Smooth muscle cell of the coronary artery (primary cell): ENCODE measurements at places on chromosomes 11 and 22. TPM values are rescaled to one million over a fixed set of nuclear protein-coding genes. Genes with fewer than 3 reads are reported as not detected.

The OR5M11 gene
- not detected in 2 replicates for total RNA-seq

The MOGAT2 gene
- not detected in 2 replicates for total RNA-seq

The TEX12 gene
- total RNA-seq = 0.15 TPM in 1 of 2 replicates, not detected in the other

The FAM227A gene
- 0.75 and 2.2 TPM in 2 replicates for total RNA-seq

The KDM4E gene
- total RNA-seq = not detected in 2 replicates

The SMTNL1 gene
- total RNA-seq = not detected in 2 replicates

The IL17REL gene
- not detected in 2 replicates for total RNA-seq

The RFPL3 gene
- total RNA-seq = not detected in 2 replicates

The PATE4 gene
- not detected in 2 replicates for total RNA-seq

The RFPL1 gene
- not detected in 2 replicates for total RNA-seq

The RTN4R gene
- total RNA-seq = 0.23 TPM in 1 of 2 replicates, not detected in the other

The GRAP2 gene
- not detected in 2 replicates for total RNA-seq

The LDLRAD3 gene
- total RNA-seq = 3.5 and 24.7 TPM in 2 replicates

The NUP98 gene
- total RNA-seq = 65.9 and 70.9 TPM in 2 replicates

The MRGPRX3 gene
- total RNA-seq = not detected in 2 replicates

The TBX10 gene
- not detected in 2 replicates for total RNA-seq

The LDHAL6A gene
- not detected in 2 replicates for total RNA-seq

The IRAG1 gene
- 3.6 and 4.8 TPM in 2 replicates for total RNA-seq

The MUC2 gene
- total RNA-seq = not detected in 2 replicates

The FAM83F gene
- total RNA-seq = under 0.01 TPM in 1 of 2 replicates, not detected in the other

The ANGPTL5 gene
- 0.23 TPM in 1 of 2 replicates, not detected in the other for total RNA-seq

The TLCD5 gene
- total RNA-seq = 4.7 and 7.1 TPM in 2 replicates

The CHEK1 gene
- total RNA-seq = 14.2 and 16.1 TPM in 2 replicates

The CELSR1 gene
- total RNA-seq = 0.30 and 1.1 TPM in 2 replicates

The DRICH1 gene
- 2.2 TPM in 1 of 2 replicates, not detected in the other for total RNA-seq

The TYR gene
- not detected in 2 replicates for total RNA-seq

The LMO1 gene
- not detected in 2 replicates for total RNA-seq

The DLG2 gene
- 0.45 and 4.6 TPM in 2 replicates for total RNA-seq

The PATE2 gene
- total RNA-seq = 0.15 TPM in 1 of 2 replicates, not detected in the other

The PVALB gene
- not detected in 2 replicates for total RNA-seq

The LPXN gene
- 3.6 and 13.8 TPM in 2 replicates for total RNA-seq

The NXPE1 gene
- not detected in 2 replicates for total RNA-seq

The TNNI2 gene
- total RNA-seq = not detected in 2 replicates

The RBM4B gene
- 19.8 and 35.5 TPM in 2 replicates for total RNA-seq

The RCN1 gene
- 240 and 290 TPM in 2 replicates for total RNA-seq

The SEZ6L gene
- not detected in 2 replicates for total RNA-seq

The PIWIL4 gene
- total RNA-seq = 3.5 and 9.9 TPM in 2 replicates

The CHST1 gene
- 0.15 and 1.3 TPM in 2 replicates for total RNA-seq

The SMIM38 gene
- total RNA-seq = 0.08 and 0.35 TPM in 2 replicates

The CCDC81 gene
- total RNA-seq = under 0.01 and 0.83 TPM in 2 replicates

The C11orf21 gene
- total RNA-seq = 0.08 TPM in 1 of 2 replicates, not detected in the other

The CCDC73 gene
- not detected in 2 replicates for total RNA-seq

The ELFN2 gene
- total RNA-seq = under 0.01 TPM in 1 of 2 replicates, not detected in the other

The OR10A4 gene
- not detected in 2 replicates for total RNA-seq

The CASP5 gene
- total RNA-seq = not detected in 2 replicates

The APOA4 gene
- not detected in 2 replicates for total RNA-seq

The SCGB2A2 gene
- not detected in 2 replicates for total RNA-seq

The PANX2 gene
- total RNA-seq = 0.35 and 0.98 TPM in 2 replicates

The OR10AG1 gene
- not detected in 2 replicates for total RNA-seq

The OR52E8 gene
- not detected in 2 replicates for total RNA-seq

The PYGM gene
- total RNA-seq = 0.68 and 4.0 TPM in 2 replicates

The SLC37A4 gene
- 7.0 and 9.7 TPM in 2 replicates for total RNA-seq

The TRPC6 gene
- total RNA-seq = under 0.01 and 9.8 TPM in 2 replicates

The SLC22A12 gene
- not detected in 2 replicates for total RNA-seq

The OLFML1 gene
- total RNA-seq = 0.15 and 53.7 TPM in 2 replicates
